HEK293T (cell line): ENCODE measurements at places on chromosomes 1 and 21.

GRCh38 chr1:30213936-30214335 lies 509.4 kb downstream of the MATN1 start:
- no peak for DNase-seq

DNA sequence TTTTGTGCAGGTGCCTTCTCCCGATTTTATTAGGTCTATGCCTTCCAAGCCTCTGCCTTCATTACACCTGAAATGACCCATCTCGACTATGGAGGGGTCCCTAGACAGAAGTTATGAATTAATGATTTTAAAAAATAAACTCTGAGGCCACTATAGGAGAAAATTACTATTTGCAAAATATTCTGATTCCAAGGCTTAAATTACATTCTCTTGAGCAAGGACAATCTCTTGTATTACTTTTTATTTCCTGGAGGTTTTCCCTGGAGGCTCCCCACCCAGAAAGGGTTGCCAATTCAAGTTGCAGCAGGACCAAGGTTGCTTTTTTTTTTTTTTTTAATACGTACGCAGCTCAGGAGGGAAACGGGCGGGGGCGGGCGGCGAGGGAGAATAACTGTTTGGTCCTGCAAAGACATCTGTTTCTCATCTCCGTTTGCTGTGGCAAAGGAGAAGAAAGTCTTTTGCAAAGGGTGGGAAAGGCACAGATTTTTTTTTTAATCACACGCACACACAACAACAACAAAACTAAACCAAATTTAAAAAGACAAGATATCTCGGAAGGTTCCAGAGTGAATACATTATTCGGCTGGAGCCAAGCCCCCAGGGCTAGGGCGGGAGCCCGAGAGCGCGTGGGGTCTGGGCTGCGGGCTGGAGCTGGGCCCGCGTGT lies 618 bp upstream of the SERTAD4 start:
- peak; percentile 27 for DNase-seq

- no peak for DNase-seq
These were observed 29.5 kb downstream of the SYT2 start for GRCh38 chr1:202680586-202681352.

DNA sequence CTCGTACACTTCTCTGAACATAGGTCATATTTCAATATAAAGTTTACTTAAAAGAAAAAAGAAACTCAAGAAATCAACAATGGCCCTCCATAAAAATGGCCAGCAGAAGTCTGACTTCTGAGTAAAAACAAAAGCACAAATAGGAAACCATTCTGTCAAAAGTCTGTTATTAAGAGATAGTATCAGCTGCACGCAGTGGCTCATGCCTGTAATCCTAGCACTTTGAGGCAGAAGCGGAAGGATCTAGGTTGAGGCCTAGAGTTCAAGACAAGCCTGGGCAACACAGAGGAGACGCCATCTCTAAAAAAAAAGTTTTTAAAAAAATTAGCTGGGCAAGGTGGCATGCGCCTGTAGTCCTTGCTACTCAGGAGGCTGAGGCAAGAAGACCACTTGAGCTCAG lies 67.3 kb downstream of the PUM1 start:
- DNase-seq, result no peak

DNA sequence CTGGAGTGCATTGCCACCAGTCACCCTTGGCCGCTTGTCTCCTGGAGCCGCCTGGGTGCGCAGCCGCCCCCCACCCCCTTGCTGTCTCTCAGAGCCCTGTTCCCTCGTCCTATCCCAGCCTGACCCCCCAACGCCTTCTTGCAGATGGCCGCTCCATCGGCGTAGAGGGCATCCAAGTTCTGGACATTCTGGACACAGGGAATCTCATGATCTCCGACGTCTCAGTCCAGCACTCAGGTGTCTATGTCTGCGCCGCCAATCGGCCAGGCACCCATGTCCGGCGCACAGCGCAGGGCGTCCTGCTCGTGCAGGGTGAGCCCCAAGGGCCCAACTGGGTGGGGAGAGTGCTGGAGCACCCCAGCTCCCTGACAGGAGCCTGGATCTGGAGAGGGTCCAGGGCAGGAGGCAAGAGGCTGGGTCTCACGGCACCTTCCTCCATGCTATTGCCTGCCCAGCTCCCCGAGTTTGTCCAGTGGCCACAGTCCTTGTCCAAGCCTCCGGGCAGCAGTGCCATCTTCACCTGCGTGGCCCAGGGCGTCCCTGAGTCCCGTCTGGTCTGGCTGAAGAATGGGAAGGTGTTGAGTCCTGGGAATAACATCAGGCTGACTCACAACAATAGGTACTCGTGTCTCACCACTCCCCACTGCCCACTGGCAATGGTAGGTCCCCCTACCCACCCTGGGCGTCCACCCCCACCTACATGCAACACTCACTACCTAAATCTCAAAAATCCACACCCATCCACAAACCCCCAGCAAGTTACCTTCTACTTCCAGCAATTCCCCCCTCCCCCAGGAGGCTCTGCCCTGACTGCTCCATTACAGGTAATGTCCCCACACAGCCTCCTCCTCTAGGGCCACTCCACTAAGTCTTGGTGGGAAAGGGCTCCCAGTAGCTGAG lies 24.6 kb downstream of the SLC27A3 start:
- peak; percentile 6 for DNase-seq

DNA sequence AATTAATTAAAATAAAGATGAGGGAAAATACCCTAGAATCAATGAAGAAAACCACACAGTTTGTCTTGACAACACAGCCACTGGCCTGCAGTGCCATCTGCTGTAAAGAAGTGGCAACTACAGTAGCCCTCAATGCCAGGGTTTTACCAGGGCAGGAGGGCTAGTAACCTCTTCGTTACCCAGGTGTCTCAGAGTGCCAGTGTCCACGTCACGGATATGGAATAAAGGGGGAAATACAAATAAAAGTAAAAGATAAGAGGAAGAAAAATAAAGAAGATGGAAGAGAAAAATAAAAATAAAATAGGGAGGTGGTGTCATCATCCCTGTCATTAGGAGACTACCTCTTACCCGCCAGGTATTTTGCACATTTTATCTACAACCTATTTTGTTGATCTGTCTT lies 14.2 kb upstream of the SLC44A3 start:
- peak; percentile 69 for DNase-seq

GRCh38 chr1:2154022-2154421 lies 40.5 kb downstream of the FAAP20 start:
- no peak for DNase-seq

DNA sequence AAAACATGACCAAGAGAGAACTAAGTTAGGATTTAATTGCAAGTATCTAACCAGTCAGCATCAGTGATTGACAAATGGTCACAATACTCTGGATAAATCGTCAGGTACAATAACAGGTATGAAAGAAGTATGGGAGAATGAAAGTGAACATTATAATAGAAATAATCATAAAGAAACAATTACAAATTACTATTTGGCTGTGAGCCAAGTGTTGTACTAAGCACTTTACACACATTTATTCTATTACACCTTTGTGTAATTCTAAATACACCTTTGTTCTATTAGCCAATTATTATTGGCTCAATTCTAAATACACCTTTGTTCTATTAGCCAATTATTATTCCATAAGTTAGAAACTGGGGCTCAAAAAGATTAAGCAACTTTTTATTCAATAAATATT lies 114.7 kb downstream of the KCNH1 start:
- DNase-seq, result no peak

DNA sequence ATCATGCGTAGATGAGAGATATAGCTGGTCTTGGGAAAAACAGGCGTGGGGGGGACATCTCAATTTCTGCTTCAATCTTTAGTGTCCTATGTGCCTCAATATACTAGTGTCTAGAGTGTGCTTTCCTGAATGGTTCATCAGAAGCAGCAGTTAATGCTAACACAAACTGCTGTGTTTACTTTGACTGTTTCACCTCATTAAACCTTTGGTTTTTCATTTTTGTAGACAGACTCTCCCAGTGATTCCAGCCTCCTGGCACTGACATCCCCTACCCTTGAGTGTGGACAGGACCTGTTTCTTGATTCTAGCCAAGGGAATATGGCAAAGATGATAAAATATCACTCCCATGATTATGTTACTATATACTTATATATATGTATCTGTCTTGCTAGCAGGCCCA lies 37.6 kb downstream of the ZYG11A start:
- DNase-seq, result no peak

GRCh38 chr1:225974454-225974853 lies 24.7 kb downstream of the SDE2 start:
- no peak for DNase-seq

GRCh38 chr1:199054694-199055093 lies 415.9 kb downstream of the PTPRC start:
- DNase-seq, result no peak

- peak; percentile 64 for DNase-seq
These were observed 26.9 kb upstream of the LRRC3 start for GRCh38 chr21:44428281-44428960.

DNA sequence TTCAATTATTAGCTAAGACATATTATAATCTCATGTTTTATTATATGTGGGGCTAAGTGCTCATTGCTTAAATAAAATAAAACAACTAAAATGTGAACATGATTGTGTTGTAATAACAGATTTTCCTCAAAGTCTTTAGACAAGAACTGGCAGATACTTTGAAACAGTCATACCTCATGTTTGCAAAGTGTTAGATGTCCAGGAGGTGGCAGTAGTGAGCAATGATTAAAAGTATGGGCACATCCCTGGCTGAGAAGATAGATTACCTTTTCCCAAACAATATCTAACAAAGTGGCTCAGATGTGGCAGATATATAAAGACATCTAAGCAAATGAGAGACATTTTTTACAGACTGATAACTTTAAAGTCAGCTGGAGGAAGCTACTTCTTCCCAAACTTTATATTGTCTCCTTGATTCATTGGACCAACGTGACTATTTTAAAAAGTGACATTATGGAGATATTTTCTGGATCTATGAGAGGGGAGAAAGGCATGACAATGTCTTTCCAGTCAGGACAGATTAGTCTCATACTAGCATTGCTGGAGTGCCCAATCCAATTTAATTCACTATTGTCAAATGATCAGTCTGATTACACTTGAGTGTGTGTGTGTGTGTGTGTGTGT lies 269.8 kb downstream of the S1PR1 start:
- DNase-seq, result peak; percentile 57

GRCh38 chr1:1137256-1138045 lies 21.6 kb upstream of the C1orf159 start:
- DNase-seq, result no peak

GRCh38 chr1:8314346-8315280 lies 3.3 kb upstream of the SLC45A1 start:
- peak; percentile 86 for DNase-seq

- no peak for DNase-seq
These were observed 19.7 kb upstream of the DYNLT5 start for GRCh38 chr1:66732407-66733166.

DNA sequence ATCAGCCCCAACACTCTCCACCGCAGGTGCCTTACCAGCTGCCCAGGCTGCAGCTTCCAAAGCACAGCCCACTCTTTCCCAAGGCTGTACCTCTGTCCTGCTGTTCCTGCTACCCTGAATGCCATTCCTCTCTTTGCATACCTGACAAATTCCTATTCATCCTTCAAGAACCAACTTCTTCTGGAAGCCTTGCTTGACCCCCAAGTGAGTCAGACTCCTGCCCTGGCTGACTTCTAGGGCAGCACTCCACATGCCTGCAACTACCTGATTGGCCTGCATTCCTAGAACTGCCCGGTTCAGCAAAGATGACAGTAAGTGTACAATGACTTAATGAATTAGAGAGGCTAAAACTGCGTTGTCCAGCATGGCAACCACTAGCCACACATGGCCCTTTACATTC lies 20.8 kb upstream of the PDZK1IP1 start:
- no peak for DNase-seq

- no peak for DNase-seq
These were observed 5.5 kb downstream of the RASSF5 start for GRCh38 chr1:206512851-206513180.

- no peak for DNase-seq
These were observed 160.9 kb downstream of the HLX start for GRCh38 chr1:221040101-221040500.

GRCh38 chr1:100360790-100361510 lies 8.6 kb downstream of the CDC14A start:
- DNase-seq, result peak; percentile 58

- no peak for DNase-seq
These were observed 191.4 kb downstream of the AKT3 start for GRCh38 chr1:243658594-243659105.

DNA sequence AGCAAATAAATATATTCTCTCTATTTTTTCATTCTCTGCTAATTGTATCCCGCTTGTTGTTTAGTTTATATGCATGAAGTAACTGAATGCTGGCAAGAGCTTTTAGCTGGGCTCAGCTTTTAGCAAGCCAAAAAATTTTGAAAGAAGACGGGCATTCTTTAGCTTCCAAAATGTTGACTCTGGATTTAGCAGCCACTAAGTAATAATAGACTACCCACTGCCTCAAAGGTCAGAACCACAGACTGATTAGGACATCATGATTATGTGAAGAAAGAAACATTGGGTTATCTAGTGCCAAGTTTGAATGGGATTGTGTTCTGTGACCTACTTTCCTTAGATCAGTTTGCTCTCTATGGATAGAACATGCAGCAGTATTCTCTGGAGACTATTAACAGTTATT lies 80.3 kb upstream of the DPH5 start:
- no peak for DNase-seq

DNA sequence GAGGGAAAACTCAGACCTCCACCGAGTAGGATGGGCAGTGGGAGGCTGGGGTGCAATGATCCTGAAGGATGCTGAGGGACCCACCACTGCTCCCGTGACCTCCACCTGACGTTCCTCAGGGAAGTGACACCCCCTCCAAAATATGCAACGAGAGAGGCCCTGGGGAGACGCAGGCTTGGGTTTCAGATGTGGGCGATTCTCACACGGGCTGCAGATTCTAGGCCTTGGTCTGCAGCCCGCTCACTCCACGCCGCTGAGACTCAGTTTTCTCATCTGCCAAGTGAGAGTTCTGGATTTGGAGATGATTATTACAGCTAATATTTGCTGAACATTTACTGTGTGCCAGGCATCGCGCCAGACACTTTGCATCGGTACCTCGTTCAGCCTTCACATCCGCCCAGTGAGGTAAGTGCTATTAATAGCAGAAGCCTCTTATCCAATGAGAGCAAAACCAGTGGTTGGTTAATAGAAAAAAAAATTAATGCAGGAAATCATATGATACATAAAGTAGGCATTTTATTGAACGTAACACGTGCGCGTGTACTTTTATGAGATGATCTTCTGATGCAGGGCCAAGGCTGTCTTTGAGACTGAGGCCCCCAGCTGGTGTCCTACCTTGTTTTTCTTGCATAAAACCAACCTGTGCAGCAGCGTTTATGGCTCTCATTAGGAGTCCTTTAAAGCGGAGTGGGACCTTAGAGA lies 102.0 kb upstream of the RUNX3 start:
- DNase-seq, result no peak

GRCh38 chr21:31470896-31471694 lies 127.0 kb upstream of the TIAM1 start:
- DNase-seq, result no peak

- no peak for DNase-seq
These were observed 440.4 kb upstream of the ADAMTS5 start for GRCh38 chr21:27407271-27407670.

GRCh38 chr1:220696863-220697231 lies 6.7 kb downstream of the C1orf115 start:
- no peak for DNase-seq

- DNase-seq, result no peak
These were observed 116.5 kb downstream of the PTPRU start for GRCh38 chr1:29352719-29353420.

- no peak for DNase-seq
These were observed 98.9 kb downstream of the KAZN start for GRCh38 chr1:14697353-14697752.
